ENCODE measurements at places on chromosomes 11 and 22.

DNA sequence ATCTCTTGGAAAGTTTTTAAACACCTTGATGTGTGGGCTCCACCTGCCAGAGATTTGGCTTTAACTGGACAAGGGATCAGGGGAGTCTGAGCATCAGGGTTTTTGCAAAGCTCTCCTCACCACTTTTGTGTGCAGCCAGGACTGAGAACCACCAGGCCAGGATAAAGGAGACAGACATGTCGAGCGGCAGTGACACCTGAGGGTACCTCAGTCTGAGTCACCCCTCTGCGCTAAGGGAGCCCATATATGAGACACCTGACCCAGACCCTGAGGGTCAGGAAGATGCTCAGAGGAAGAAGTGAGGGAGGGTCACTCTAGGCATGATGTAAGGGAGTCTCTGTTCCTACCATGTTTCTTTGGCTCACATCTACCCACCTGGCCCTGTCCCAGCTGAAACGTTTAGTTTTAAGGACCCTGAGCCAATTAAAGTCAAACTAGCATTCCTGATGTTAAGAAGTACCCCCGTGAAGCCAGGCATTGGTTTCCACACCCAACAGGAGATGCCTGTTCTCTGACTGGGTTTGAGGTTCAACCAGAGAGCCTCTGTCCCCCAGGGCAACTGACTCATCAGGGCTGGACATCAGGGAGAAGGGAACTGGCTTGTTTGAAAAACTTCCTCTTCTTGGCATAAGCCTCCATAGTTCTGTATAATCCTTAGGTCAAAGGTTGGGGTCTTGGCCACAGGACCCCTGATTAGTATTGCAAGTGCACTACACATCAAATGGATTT, 72.4 kb upstream of the BIRC3 start:
- DNase-seq, result no peak

GRCh38 chr11:35151241-35151640, 12.3 kb downstream of the CD44 start:
- DNase-seq, result no peak

DNA sequence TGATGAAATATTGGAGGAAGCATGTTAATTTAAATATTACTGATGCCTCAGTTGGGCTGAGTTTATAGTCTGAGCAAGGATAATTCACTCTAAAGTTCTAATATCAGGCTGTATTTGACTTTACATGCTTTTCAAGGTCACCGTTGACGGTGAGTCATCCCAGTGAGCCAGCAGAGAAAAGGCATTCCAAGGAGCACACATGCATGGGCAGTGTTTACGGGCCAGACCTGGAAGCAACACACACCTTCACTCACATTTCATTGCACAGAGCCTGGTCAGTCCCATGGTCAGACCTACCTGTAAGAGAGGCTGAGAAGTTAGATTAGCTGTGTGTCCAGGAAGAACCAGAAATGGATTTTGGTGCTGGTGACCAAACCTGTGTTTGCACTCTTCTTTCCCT, 53.5 kb downstream of the COMMD9 start:
- no peak for DNase-seq

- no peak for DNase-seq
These were observed 346.8 kb downstream of the JRKL start for GRCh38 chr11:96736601-96737000.

DNA sequence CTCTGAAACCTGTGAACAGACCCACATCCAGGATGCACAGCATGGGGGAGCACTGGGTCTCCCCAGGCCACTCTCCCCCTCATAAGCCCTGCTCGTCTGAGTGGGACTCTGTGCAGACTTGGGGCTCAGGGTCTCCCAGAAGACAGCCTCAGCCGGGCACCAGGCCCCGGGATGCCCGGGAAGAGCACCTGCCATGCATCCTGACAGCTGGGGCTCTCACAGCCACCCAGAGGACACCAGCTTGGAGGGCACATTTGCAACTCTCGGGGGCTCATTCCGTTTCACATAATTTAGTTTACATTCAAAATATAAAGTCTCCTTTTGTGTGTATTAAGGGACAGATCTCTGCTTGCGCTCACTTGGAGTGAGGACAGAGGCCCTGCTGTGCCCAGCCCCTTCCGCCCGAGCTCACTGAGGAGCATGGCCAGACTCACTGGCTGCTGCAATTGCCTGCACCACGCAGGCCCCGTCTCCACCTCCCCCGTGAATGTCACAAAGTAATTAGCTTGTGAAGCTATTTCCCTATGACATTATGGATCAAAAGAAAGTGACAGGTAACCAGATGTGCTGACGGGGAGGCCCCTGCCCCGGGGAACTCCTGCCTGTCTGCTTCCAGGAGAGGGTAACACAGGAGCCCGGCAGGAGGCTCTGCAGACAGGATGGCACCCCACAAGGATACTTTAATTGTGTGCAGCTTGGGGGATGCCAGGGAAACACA, 275.6 kb downstream of the BRD1 start:
- no peak for DNase-seq

- DNase-seq, result no peak
These were observed 19.5 kb upstream of the SLC22A12 start for GRCh38 chr11:64571410-64572091.

DNA sequence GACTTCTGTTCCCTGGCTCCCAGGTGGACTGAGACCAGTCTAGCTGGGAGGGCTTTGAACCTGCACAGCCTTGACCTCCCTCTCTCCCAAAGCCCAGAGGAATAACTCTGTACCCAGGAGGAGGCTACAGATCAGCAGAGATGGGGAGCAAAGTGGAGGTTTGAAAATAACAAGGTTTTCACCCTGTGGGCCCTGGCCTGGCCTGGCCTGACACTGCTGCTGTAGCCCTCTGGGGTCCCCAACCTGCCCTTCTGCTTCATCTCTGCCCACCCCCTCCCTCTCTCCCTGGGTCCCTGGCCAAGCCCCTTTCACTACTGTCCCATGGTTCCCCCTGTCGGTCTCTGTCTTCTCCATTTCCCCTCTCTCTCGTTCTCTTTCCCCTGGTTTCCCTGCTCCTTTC, 225.2 kb downstream of the BUD13 start:
- no peak for DNase-seq

DNA sequence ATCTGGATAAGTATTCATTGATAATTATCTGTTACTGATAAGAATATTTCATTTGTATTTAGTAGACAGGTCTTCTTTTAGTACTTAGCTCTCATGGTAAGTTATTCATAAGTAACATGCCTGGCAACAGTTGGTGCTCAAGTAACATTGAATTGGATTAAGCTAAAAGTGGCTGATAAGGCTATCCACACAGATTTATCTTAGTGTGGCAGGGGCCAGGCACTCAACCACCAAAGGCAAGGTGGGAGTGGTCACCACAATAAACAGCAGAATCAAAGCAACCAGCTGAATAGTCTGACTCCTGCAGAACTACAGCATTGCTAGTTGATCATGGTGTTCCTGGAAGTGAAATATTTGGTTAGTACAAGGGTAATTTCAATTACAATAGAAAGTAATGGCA, 33.0 kb upstream of the NARS2 start:
- no peak for DNase-seq

- no peak for DNase-seq
These were observed 80.8 kb downstream of the ALX4 start for GRCh38 chr11:44229098-44229497.

All from stimulated activated CD4-positive, alpha-beta T cell treated with anti-CD3 and anti-CD28 coated beads, Interleukin-2, amount 100 ng/mL, for 48 hours (primary cell).